ENCODE measurements at places on chromosomes 4 and X.

GRCh38 chr4:150582146-150582872, at the start of gene MAB21L2:
TSS of gene MAB21L2 (plus strand) at chr4:150582151. CDS start at chr4:150583030, 879 bp downstream.
- no peak for DNase-seq

DNA sequence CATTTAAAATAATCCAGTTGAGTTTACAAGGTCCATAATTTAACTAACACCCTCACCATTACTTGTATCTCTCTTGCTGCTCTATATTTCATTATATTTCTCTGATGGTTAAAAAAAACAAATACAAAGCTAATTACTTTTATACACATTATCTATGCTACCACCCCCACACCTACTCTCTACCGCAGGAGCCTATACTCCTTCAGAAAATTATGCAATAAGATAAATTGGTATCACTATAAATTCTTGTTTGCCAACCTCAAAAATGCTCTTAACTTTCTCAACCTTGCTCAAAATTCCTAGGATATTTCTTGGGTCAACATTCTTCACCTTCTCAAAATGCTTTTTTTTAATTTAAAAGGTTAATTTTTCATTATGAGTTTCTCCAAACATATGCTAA, 282.7 kb downstream of the KCTD8 start:
- no peak for DNase-seq

DNA sequence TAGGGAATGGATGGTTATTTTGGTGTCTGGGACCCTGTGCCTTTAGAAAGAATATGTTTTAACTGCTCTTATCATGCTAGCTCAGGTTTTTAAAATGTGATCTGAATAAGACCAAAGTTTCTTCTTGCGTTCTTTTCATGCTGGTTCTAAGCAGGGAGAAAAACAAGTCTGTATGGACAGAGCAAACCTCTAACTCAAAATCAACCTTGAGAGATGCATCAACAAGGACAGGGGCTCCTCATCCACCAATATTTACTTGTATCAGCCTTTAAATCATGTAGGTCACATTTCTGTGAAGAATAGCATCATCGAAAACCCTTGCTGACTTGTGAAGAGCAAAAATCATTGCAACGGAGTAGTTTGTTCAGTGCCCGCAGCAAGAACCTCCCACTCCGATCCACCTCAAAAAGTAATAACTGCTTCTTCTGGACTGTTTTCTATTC, 1.2 kb downstream of the ATP10D start:
- no peak for DNase-seq

GRCh38 chrX:132837967-132838366, 120.5 kb downstream of the HS6ST2 start:
- no peak for DNase-seq

GRCh38 chr4:21768349-21769310, 179.9 kb downstream of the KCNIP4 start:
- no peak for DNase-seq

GRCh38 chrX:118698516-118699170, 28.8 kb upstream of the IL13RA1 start:
- no peak for DNase-seq

- no peak for DNase-seq
Observed at GRCh38 chr4:85790582-85790981, 315.6 kb downstream of the ARHGAP24 start.

GRCh38 chr4:109414938-109415337, 18.7 kb upstream of the SEC24B start:
- DNase-seq, result no peak

GRCh38 chr4:105637408-105638176, 70.9 kb downstream of the INTS12 start:
- DNase-seq, result peak; percentile 57

DNA sequence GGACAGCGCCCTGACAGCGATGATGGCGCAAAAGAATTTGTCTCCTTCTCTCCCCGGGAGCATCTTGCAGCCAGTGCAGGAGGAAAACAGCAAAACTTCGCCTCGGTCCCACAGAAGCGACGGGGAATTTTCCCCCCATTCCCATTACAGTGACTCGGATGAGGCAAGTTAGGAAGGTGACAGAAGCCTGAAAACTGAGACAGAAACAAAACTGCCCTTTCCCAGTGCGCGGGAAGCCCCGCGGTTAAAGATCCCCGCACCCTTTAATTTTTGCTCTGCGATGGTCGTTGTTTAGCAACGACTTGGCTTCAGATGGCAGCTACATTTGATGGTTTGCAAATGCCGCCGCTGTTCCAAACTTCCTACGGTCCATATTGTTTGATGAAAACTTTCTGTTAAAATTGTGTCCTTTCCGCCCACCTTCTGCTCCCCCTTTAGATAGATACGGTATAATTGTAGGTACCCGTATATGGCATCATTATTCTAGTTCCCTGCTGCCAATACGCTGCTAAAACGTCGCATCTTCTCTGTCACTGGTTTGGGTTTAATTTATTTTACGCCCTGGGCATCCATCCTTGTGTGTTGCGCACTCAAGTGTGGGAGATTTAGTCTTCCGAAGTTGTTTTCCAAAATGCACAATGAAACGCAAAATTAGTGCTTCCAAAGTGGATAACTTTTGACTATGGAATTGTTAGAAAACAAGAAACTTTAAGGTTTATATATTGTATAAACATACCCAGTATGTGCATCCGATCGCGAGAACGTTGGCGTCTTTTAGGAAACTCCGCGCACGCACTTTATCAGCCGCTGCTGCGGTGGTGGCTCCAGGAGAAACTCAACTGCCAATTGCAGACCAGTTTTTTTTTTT, 1.5 kb downstream of the ATOH1 start:
- DNase-seq, result no peak

- DNase-seq, result no peak
Observed at GRCh38 chr4:47752214-47752613, 85.7 kb downstream of the CORIN start.

DNA sequence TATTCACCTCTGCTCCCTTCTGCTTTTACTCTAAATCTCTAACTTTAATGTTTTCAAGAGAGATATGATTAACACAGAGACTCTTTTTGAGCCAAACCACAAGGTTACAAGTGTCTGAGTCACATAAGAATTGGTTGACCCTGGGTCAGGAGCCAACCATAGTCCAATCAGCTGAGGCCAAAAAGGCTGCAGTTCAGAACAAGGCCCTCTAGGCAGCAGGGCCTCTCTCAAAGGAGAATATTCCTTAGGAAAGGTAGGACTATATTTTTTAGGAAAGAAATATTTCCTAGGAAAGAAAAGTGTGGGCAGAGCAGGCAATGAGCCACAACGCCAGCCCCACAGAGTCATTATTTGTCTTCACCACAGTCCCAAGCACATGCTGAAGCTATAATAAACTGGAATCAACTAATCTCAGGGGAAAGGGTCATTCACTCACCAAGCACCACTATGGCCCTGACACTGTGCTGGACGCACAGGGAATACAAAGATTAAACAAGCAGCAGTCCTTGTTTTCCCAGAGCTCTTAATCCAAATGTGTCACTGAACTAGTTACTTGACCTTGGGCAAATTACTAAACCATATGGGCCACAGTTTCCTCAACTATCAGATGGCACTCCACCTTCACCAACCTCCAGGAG, 2.2 kb downstream of the ATP8A1 start:
- no peak for DNase-seq

GRCh38 chr4:17323554-17324385, 188.1 kb downstream of the QDPR start:
- no peak for DNase-seq

DNA sequence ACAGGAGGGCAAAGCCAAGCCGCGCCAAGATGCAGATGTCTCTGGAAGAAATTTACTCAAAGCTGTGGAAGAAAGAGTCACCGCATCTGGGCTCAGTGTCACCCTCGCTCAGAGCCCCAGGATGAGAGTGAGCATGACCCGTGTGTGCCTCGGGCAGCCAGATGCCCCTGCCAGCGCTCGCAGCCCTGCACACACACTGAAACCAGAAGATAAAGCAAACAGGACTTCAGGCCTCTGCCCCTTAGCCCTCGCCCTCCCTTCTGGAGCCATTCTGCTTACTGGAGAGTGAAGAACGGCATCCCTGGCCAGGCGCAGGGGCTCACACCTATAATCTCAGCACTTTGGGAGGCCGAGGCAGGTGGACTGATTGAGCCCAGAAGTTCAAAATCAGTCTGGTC, 103.0 kb downstream of the IRF2 start:
- no peak for DNase-seq

- no peak for DNase-seq
Observed at GRCh38 chr4:73505567-73505966, 24.0 kb downstream of the AFM start.

Measured in mucosa of gallbladder (tissue), 1 donor.